T1000 (cell line): ENCODE measurements at places on chromosomes 16 and 17.

GRCh38 chr17:35486920-35487732 is 38.6 kb upstream of the SLFN13 start:
- DNase-seq, result no peak

DNA sequence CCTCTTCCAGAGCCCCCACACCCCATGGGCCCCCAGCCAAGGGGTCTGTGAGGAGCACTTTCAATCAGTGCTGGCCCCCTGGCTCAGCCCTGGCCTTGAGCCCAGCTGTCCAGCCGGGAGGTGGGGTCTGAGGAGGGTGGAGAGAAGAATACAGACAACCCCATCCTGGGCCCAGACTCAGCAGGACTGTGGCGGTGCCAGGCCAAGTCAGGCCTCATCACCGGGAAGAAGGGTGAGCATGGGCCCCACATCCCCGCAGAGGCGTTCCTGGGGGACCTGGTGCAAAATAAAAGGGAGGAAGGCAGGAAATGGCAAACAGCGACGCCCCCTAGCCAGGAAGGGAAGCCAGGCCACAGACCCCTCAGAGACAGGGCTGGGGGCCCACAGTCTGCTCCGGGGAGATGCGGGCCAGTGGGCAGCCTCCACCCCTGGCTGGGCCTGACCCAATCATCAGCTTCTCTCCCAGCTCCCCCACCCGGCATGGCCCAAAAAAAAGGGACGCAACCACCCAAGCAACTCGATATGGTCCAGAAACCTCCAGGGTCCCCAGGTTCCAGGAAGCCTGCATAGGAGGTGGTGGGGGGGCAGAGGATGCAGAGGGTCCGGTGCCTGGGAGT is 20.6 kb downstream of the ZNF423 start:
- no peak for DNase-seq

DNA sequence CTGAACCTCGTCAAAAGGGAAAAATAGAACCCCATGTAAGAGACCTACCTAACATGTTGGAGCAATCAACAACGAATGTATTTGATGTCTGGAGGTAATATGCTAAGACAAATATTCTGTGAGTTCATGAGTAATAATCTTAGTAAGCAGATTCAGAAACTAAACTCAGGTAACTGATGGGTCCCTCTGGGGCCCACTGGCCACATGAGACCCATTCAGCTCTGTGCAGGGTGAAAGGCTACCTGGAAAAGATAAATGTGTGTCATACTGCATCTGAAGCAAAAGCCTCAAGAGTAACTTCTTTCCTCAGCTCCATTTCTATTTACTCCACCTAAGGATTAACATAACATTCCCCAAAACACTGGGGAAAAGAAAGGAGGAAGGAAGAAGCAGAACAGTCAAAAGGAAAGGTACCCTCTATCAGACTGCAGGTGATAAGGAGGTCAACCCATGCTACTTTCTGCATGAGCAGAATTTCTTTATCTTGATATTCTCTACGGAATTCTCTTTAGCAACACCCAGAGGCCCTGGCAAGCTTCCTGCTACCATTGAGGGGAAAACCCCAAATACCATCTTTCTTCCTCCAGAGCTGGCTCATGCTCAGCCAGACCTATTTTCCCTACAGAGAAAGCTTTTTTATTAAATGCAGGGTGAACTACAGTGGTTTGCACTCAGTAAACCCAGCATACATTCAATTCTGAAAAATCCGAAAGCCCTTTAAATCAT is 37.7 kb upstream of the ABCA6 start:
- DNase-seq, result no peak

DNA sequence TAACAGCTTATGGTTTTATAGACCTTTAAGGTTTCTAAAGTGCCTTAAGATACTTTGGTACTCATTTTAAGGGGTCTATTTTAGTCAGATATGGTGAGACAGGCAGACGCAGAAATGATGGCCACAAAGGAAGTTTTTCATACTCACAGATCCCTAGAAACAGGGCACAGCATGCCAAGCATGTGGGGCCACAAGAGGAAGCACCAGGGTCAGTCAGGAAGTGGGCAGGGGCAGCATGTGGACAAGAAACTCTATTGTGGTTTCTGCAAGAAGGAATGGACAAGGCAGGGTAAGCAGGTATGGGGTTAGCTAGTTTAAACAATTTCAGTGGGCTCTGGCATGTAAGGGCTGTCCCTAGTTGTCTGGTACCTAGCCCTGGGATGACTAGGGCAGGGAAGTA is 8.5 kb downstream of the EFCAB3 start:
- DNase-seq, result no peak

GRCh38 chr17:35998018-35998545 is 3.3 kb downstream of the CCL15 start:
- no peak for DNase-seq

DNA sequence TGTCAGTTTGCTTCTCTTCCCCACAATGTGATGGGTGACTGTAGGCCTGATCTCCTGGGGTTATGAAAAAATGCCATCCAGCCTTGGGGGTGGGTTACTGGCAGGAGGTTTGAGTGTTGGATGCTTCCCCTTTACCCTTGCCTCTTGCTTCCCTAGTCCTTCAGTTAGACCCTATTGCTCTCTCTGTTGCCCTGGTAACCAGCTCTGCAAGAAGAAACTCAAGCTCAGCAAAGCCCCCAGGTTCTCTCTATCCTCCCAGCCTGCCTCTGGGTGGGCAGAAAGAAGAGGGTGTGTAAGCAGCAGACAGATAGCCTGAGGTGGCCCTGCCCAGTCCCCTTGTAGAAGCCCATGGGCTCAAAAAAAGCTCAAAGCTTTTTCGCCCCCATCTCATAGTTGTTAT is 2.8 kb upstream of the RAPGEFL1 start:
- no peak for DNase-seq

GRCh38 chr17:72613396-72613795 is 479.1 kb downstream of the SLC39A11 start:
- DNase-seq, result no peak

DNA sequence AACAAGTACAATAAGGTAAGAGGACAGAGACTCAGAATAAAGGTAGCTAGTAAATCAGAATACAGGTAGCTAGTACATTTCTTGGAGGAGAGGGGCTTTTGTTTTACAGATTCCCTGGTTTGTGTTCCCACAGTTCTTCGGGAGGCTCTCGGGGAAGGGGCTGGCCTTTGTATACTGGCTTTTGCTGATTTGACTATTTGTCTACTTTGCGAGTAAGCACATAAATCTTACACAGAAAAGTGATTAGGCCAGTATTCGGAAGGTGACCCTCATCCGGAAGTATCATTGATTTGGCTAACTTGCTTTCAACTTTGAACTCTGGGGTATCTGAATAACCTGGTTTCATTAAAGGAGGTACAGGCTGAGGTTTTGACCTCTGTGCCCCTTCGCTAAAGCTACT is 21.4 kb upstream of the SNTB2 start:
- no peak for DNase-seq

DNA sequence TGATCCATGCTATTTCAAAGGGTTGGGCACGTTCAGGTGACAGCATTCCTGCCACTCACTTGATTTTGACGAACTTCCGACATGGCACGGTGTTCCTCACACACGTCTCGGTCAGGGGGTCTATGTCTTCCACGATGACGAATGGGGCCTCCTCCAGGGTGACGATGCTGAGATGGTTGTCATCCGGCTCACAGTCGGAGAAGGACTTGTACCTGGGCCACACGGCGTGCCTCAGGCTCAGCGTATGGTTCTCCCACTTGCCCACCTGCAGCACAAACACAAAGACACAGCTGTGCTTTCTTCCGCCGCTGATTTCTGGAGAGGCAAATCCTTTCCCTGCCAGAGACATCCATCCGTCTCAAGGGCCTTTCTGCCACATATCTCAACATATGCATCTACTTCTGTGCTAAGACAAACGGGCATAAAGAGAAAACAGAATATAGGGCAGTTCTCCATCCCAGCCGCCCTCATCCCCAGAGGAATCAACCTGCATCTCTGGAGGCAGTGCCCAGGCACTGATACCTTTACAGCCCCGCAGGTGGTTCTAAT is 332.5 kb downstream of the GRIN2A start:
- DNase-seq, result no peak

- no peak for DNase-seq
These were observed 5.5 kb upstream of the QPRT start for GRCh38 chr16:29673501-29673900.

GRCh38 chr16:11253009-11253994 is 2.7 kb downstream of the SOCS1 start:
- DNase-seq, result no peak

DNA sequence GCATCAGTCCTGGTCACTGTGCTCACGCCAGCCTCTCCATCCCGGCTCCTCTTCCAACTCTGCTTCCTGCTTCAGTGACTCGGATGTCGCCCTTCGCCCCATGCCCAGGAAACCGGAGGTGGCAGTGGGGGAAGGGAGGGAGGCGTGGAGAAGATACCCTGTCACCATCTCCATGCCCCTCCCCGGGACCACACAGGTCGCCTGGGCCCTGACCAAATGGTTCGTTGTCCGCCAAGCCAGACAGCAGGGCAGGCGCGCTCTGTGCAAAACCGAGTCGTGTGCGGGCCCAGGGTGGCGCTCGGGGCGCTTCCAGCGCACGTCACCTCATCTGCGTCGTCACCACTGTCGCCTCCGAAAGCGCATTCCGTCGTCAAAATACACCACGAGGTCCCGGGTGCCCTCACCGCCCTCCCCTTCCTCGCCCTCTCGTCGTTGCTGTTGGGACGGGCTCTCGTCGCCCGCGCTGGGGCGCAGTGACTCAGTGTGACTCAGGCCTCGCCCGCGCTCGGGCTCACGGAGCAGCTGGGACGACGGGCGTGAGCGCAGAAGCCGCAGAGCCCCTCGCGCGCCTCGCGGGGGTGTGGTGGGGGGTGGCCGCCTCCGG is 39.2 kb downstream of the ZNF778 start:
- peak; percentile 33 for DNase-seq
